ENCODE measurements at places on chromosomes 7 and 10. TPM values are rescaled to one million over a fixed set of nuclear protein-coding genes. Genes with fewer than 3 reads are reported as not detected.

Gene RET
- total RNA-seq, result 4.3 TPM

Gene CALML5
- total RNA-seq, result not detected

GRCh38 chr7:5670183-5670935, 111.1 kb downstream of the RNF216 start:
- no peak for DNase-seq

Gene INMT
- total RNA-seq, result 151 TPM

Gene RTKN2
- total RNA-seq, result 5.1 TPM

Gene NOM1
- 14.4 TPM for total RNA-seq

GRCh38 chr10:93516006-93516380, 19.6 kb downstream of the CEP55 start:
- no peak for DNase-seq
